ENCODE measurements at places on chromosomes 3 and 15. TPM values are rescaled to one million over a fixed set of nuclear protein-coding genes. Genes with fewer than 3 reads are reported as not detected.

Gene SAXO2
- 3.9 TPM for total RNA-seq

DNA sequence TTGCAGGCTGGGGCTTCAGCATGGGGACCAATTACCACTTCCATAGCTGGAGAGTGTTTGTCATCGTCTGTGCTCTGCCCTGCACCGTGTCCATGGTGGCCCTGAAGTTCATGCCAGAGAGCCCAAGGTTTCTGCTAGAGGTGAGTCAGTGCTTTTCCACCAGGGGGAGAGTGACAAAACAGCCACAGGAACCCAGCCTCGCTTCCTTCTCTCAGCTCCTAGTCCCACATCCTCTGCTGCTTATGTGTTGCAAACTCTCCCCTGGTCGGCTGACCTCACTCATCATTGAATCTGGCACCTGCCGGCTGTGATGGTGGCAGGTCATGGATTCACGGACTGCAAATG lies 158.3 kb downstream of the SV2B start:
- no peak for DNase-seq

GRCh38 chr15:55353025-55353424 lies 34.0 kb downstream of the PIGB start:
- DNase-seq: no peak

DNA sequence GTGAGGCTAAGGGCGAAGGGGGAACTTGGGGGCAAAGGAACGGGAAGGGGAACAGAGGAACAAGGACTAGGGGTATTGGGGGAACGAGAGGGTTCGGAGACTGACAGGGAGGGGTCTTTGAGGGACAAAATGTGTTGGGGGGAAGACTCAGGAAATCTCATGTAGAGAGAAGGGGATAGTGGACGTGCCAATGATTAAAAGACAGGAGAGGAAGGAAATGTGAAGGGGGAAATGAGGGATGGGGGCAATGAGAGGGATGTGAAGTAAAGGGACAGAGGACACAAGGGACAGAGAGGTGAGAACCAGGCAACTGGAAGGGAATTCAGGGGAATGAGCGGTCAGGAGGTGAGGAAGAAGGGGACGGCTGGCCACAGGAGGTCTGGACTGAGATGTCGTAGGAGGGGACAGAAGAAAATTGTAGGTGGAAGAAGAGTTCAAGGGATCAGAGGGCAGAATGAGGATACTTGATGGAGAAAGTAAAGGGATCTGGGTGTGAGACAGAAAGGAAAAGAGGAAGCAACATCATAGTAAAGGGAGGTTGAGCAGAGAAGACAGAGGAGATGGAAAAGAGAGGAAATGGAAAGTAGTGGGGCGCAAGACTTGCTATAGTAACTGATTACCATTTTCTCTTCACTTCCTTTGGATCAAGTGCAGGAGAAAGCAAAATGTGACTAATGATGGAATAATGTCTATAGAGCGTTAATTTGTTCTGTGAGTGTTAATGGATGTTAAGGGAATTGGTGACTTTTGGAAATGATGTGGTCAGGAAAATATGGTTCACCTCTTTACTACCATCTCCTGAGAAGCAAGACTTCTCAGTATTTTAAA lies 749 bp downstream of the RAB8B start:
- DNase-seq: no peak

GRCh38 chr15:70789213-70789612 lies 25.9 kb upstream of the UACA start:
- DNase-seq: no peak

GRCh38 chr3:123412811-123413604 lies 35.9 kb downstream of the ADCY5 start:
- no peak for DNase-seq

Gene IRAK2
- 0.44 TPM for total RNA-seq

Gene WDR49
- total RNA-seq: 5.4 TPM

DNA sequence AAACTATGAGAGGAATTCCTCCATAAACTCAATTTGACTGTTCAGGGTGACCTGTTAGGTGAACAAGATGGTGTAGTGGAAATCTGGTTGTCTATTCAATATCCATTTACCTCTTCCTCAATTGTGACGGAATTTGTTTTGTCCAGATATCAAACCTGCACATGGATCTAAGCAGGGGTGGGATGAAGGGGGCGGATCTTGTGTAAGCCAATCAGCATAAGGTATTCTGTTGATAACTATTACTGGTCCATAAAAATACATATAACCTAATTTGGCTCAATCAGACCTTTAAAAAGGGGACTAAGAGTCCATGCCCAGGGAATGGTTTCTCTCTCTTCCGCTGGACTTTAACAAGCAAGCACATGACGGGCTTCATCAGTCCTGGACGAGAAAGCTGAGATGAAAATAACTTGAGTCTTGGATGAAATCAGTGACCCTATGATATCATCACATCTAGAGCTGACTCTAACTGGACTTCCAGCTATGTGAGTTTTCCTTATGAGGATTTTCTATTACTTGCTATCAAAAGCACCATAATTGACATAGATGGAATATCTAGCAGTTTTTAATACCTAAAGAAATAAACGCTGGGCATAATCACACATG lies 5.7 kb upstream of the POPDC2 start:
- DNase-seq: no peak

- DNase-seq: no peak
Measured at GRCh38 chr15:65105038-65105437, 10.0 kb downstream of the UBAP1L start.

Gene DISP2
- total RNA-seq: 2.0 TPM

DNA sequence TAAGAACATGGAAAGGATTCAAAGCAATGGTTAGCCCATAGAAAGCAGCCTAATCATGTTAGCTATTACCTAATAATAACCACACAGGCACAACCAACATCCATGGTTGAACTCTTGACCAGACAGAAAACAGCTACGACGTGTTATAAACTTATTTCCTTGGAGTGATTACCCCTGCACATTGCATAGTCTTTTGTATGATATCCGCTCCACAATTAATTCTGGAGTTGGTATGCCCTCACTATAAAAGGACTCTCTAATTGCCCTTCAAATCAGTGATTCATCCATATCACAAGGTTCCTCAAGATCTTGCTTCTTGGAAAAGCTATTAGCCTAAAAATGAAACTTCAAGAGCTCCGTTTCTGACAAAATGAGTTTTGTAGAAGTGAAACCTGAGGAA lies 117.9 kb downstream of the SYNPR start:
- no peak for DNase-seq

- no peak for DNase-seq
Measured at GRCh38 chr3:193594946-193595689, 2.1 kb downstream of the OPA1 start.

Gene CDHR4
- 0.12 TPM for total RNA-seq

Gene SLC6A1
- 0.45 TPM for total RNA-seq

Gene FBXW12
- 0.44 TPM for total RNA-seq

Gene KY
- total RNA-seq: 0.52 TPM

Gene MKRN3
- 3.8 TPM for total RNA-seq

DNA sequence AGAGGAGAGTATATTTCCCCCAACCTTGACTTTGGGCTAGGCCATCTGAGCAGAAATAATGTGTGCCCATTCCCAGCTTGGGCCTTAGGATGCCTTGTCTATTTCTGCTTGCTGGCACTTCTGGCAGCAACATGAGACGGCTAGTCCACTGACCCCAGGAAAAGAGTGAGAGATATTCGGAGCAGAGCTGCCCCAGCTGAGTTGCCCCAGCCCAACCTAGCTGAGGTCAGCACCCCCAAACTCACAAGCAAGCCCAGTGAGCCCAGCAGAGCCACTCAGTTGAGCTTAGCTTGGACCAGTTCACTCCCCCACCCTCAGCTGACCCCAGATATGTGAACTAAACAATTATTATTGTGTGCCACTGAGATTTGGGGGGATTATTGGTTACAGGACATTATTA lies 20.2 kb downstream of the ITGA11 start:
- no peak for DNase-seq

- no peak for DNase-seq
Measured at GRCh38 chr3:86949850-86950249, 41.1 kb downstream of the VGLL3 start.

Data from neural crest cell (in vitro differentiated cells).